Frontal cortex (tissue), 4 donors: ENCODE measurements at places on chromosomes 1 and 21. TPM values are rescaled to one million over a fixed set of nuclear protein-coding genes. Genes with fewer than 3 reads are reported as not detected.

Gene ERVH48-1
- not detected for total RNA-seq

Gene AK2
- 23.2 TPM for total RNA-seq

Gene ZNF593OS
- total RNA-seq, result not detected

Gene GPR3
- total RNA-seq, result 0.41 TPM

Gene GAS5
- 760 TPM for total RNA-seq

Gene SPRR2A
- total RNA-seq, result not detected

Gene MAP10
- total RNA-seq, result 9.8 TPM

Gene LEMD1
- 2.4 TPM for total RNA-seq

Gene SYDE2
- 6.9 TPM for total RNA-seq

DNA sequence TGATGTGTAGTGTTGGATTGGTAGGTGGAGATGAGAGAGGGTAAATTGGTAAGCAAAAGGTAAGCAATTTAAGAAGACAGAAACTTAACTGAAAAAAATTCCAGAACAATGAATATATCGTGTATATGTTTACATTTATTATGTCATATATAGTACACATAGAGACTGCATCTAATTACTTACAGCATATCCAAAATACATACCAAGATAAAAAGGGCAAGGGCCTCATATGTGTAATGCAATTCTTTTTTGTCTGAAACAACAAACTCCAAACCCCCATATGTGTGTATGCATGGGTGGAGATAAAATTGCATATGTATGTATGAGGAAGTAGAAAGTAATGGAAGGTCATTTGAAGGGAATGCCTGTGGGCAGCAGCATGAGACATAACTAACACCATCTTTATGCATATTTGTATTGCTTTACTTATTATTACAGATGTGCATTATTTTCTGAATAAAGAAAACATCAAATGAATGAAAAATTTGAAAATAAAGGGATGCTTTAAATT, 4.3 kb downstream of the KRTAP20-3 start:
- no peak for DNase-seq

DNA sequence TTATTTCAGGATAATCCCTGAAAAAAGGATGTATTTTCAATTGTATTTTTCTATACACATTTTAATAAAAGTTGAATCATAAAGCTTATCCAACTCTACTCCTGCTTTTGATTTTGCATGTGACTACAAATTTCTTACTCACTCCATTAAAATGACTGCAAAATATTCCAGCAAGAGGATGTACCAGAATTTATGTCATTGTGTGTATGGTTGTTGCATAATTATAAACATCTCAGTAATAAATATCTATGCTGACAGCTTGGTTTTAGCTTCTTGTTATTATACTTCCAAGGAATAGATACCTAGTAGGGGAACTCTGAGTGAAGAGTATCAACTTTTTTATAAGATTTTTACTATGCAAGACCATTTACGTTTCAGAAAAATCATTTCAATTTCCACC, 463.2 kb upstream of the RUNX1 start:
- DNase-seq, result no peak

- no peak for DNase-seq
These were observed 234.0 kb downstream of the TM2D1 start for GRCh38 chr1:61490924-61491323.

GRCh38 chr1:197779921-197780320, 4.6 kb upstream of the DENND1B start:
- DNase-seq, result no peak

- no peak for DNase-seq
These were observed 31.4 kb downstream of the SERTAD4 start for GRCh38 chr1:210263963-210264362.

DNA sequence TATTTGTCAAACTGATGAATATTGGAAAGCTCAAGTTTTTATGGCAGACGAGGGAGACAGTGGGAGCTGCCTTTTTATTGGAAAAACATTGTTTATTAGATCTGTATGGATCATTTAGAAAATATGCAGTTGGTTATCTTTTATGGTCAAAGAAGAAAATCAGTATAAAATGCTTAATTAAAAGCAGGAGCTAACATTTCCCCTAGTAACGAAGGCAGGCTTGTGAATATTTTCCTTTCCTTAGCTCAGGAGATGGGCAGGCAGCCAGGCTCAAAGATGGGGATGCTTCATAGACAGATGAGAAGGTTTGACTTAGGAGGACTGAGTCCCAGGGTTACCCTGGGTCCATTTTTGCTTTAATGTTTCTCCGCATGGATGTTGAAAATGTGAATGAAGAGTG, 26.0 kb downstream of the ROR1 start:
- DNase-seq, result no peak

DNA sequence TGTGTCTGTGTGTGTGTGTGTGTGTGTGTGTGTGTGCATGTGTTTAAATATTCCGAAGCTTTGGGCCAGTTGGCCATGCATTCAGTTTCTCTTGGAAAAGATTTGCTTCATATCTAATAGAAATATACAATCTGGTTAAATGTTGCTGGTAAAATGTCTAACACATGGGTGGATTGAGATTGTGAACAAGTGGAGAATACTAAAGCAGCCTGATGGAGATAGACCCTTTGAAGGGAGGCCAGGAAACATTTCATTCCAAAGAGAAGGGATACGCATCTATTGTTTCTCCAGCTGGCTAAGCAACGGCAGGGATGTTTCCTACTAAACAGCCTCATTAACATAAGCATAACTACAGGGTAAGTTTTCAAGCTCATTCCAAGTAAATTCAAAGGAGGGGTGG, 257.5 kb upstream of the PTBP2 start:
- no peak for DNase-seq

DNA sequence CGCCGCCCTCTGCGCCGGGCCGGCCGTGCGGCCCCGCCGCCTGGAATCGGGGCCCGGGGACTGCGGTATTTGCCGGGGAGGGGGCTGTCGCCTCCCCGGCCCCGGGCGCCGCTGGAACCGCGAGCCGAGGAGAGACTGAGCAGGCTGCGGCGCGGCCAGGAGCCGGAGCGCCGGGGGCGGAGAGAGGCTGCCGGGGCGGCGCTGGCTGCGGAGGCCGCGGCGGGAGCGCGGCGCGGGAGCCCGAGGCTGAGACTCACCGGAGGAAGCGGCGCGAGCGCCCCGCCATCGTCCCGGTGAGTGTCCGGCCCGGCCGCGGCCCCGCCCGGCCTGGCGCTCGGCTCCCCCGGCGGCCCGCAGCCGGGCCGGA, 746 bp downstream of the DYRK1A start:
- DNase-seq, result no peak

DNA sequence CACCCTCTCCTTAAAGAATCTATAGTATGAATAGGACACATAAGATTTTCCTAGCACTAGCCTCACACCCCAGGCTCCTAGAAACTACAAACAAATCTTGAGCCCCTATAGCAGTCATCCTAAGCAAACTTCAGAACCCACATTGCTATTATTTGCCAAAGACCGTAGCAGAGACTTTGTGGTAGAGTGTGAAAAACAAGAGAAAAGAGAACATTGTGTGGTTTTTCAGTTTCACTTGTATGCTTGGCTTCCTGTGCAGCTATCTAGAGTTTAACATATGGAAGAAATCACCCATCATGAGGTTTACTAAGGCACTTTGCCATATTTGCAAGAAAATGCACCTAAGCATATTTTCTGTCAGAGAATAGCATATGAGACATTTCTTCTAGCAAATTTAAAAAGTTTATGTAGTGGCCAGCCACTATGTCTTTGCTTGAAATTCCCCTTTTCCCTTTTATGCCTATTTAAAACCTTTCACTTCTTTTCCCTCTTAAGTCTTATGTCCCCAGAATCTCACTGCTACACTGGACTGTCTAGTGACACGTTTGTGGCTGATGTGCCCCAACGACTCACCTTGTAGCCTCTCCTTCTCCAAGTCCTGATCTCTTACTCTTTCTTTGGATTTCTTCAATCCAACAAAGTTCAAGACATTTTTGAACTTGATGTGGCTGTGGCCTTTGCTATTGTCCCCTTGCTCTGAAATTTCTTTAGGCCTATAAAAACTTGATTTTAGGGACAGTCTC, 25.6 kb downstream of the CCDC190 start:
- DNase-seq, result no peak

DNA sequence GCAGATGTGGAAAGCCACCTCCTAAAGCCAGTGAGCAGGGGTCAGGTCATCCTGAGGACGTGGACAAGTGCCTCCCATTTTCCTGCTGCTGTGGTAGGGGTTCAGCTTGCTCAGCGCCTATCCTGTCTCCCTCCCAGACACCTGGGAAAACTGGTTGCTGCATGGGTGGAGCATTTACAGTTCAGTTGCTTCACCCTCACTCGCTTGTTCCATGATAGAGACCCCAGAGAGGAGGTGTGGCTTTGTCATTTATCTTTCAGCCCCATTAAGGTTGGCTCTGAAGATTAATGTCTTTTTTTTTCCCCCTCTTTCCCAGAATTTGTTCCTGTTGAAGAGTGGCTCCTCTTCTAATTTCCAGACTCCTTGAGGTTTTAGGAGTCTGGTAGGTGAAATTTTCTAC, 9.2 kb downstream of the VANGL1 start:
- DNase-seq, result no peak

GRCh38 chr1:160085686-160086455, 4.5 kb downstream of the KCNJ9 start:
- peak; percentile 89 for DNase-seq

DNA sequence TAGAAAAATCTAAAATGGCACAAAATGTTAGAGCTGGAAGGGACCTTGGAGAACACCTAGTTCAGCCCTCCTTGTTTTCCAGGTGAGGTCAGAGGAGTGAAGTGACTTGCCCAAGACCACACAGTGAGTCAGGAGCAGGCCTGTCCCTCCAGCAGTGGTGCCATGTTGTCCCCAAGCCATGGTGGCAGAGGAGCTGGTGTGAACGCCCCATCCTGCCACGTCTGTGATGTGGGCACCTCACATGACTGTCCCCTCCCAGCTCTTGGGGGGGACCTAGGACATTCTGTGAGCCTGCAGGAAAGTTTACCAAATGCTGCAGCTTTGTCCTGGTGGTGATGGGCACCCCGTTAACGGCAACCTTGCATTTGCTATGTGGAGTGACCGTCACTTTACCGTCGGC, 66.2 kb downstream of the SCCPDH start:
- DNase-seq, result no peak
